NCI-H345 (cell line): ENCODE measurements at places on chromosomes 11 and 22.

DNA sequence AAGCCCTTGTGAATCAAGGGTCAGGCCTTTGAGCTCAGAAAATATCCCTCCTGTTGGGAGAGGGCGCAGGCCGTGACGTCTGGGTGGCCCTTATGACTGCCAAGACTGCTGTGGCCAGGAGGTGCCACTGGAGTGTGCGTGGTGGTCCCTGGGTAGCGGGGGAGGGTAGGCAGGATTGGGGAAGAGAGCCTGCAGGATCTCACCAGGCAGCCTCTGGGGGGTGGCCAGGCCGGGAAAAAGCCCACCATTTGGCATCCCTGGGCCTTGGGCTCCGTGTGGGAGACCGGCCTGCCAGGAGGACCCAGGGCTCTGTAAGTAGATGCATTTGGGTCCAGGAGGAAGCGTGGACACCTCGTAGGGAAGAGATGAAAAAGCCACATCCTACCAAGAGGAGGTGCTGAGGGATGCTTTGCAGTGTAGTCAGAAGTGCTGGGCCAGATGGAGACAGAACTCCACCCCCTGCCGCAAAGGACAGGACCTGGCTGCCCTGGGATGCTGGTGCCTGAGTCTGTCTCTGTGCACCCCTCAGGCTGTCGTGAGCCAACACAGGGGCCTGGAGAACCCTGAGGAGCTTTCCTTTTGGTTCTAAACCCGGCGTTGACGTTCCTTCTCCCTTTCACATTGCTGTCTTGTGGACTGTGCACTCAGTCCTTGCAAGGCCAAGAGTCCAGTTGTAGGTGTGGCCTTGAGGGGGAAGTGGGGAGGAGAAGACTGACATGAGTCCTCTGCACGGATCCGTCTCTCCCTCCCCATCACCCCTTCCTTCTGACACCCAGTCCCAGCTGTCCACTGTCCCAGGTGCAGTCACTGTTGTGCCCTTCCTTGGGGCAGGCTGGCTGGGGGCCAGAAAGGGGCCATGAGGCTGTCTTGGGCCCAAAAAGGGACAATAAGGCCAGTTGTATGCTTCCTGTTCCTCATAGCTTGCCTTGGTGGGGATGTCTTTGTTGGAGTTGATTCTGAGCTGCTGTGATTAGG is 12.7 kb upstream of the MIEF1 start:
- DNase-seq = no peak

DNA sequence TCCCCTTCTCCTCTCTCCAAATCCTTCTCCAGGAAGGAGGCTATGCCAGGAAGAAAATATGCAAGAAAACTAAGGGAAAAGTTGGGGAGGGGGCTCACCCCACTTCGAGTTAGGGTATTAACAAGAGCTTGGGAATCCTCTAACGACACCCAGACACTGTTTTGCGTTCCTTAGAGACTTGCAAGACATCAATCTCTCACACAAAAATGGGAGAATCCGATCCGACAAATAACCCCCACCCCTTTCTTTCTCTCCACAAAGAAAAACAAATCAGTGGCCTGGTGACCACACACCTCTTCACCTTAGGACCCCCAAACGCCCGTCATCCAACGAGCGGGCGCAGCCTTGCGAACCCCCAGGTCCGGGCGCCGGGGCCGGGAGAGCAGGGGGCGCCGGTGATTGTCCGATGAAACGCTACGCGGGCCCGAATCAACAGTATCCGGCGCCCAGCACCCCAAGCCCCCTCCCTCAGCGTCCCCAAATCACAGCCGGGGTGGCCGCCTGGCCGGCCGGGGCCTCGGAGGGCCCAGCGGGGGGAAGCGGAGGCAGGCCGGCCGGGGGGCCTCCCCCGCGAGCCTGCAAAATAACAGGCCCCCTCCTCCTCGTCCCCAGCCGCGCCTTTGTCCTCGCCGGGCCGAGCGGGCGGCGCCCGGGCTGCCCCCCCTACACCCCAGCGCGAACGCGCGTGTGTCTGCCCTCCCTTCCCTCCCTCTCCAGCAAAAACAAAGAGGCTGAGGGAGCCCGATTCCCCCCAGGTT is 690 bp downstream of the CSNK1E start:
- peak; percentile 28 for DNase-seq

GRCh38 chr11:121766991-121767390 is 314.2 kb upstream of the SORL1-AS1 start:
- DNase-seq = no peak

DNA sequence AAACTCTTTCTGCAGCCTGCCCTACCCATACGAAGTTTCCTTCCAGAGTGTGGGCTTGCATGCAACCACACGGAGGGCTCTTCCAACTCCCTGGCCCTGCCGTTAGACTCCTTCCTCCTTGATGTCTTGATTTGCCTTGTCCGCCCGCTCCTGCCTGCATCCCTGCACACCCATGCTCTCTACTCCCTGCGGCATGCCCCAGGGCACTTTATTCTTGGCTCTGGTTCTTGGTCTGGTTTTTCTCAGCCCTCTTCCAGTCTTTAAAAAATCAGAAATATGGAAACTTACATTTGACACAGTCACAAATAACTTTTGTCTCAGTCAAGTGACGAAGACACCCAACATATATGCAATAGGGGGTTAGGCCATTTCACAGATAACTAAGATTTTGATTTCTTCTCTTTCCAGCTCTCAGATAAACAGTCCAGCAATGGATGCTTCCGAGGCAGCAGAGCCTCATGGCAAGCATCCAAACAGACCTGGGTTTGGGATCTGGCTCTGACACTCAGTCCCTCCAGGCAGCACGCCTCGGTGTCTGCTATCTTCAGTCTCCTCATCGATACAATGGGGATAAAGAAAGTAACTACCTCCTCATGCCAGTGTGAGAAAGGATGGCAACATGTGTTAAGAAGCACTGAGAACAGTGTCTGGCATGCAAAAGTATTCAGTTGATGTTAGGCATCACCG is 15.7 kb upstream of the OPCML start:
- DNase-seq = no peak

DNA sequence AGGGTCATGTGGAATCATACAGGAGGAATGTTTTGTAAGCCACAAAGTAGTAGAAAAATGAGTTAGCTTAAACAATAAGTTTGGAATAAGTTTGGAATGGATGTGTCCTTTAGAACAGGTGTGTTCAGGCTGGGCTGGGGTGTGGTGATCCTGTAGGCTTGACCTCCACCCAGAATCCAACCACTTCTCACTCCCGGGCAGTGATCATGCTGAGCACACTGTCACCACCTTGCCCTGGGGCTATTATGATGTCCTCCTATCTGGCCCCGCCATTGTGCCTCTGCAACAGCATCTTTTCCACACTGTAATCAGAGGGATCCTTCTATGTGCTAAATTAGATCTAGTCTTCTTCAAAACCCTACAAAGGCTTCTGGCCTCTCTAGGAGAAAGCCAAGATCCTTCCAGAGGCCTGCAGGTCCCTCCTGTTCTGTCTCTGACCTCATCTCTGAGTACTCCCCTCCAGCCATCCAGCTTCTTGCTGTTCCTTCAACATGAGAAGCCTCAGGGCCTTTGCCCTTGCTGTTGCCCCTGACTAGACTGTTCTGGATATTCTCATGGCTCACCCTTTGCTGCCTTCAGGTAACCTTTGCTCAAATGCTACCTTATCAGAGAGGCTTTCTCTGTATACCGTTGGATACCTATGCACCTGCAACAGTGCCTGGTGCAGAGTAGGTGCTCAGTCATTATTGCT is 18.8 kb upstream of the ACCSL start:
- no peak for DNase-seq

DNA sequence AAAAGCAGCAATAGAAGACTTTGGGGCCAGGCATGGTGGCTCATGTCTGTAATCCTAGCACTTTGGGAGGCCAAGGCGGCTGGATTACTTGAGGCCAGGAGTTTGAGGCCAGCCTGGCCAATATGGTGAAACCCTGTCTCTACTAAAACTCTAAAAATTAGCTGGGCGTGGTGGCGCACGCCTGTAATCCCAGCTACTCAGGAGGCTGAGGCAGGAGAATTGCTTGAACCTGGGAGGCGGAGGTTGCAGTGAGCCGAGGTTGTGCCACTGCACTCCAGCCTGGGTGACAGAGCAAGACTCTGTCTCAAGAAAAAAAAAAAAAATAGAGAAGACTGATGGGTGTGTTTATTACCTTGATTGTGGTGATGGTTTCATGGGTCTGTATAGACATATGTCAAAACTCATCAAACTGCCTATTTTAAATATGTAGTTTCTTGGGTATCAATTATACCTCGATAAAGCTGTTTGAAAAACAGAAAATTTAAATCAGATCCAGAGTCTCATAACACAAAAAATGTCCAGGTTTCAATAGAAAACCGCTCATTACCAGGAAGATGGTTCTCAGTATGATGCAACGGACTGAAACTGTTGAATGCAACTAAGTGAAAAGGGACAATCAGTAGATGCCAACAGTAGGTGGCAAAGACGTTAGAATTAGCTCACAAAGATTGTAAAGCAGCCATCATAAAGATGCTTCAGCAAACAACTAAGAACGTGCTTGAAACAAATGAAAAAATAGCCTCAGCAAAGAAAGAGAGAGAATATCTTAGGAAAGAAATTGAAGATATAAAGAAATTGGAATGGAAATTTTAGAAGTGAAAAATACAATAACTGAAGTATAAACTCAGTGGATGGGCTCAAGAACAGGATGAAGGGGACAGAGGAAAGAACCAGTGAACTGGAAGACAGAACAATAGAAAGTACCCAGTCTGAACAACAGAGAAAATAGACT is 33.1 kb upstream of the SEPTIN5 start:
- DNase-seq = no peak

- DNase-seq = no peak
These were observed 39.9 kb downstream of the CLPB start for GRCh38 chr11:72394416-72394815.

DNA sequence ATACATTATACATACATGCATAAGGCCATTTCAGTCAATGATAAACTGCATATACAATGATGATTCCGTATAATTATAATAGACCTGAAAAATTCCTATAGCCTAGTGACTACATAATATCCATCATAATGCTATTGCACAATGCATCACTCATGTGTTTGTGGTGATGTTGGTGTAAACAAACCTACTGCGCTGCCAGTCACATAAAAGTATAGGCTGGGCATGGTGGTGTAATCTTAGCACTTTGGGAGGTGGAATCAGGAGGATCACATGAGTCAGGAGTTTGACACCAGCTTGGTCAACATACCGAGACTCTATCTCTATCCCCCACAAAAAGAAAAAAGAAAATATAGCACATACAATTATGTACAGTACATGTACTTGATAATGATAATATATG is 163.7 kb upstream of the DDI1 start:
- DNase-seq = no peak

DNA sequence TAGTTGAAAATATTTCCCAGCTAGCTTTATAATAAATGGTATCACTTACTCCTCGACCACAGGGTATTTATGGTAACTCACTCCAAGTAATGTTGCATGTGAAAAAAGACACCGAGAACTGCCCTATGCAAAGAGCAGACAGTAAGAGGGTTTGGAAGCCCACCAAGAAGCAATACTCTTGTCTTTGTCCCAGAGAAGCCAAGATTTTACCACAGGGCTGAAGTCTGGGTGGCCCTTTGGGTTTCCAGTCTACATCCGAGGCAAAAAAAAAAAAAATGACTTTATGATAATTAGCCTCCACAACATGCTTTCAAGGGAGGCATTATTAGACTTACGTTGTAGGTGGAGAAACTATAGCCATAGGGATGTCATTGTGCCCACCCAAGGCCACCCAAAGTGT is 83.6 kb downstream of the CCDC34 start:
- DNase-seq = no peak

DNA sequence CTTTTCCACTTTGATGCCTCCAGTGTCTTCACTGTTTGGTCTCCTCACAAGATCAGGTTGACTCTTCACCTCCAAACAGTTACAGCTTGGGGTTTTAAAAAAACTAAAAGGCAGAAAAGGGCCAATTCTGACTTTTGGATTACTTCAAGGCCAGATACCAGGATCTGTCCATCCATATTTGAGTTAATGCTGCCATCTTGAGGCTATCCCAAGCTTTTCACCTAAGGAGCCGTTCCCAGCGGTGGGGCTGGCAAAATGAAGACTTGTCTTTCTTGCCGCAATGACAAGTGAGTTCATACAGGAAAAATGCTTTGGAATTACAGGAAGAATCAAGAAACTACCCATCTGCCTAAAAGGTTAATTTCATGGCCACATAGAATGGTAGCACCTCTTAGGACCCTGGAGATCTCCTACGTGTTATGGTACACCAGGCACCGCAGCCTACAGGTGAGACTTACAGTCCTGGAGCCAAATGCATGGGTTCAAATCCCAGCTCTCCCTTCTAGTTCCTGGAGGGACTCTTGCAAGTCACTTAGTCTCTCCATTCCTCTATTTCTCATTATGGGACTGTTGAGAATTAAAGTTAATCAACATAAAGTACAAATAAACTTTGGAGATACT is 6.0 kb upstream of the OR5B21 start:
- peak; percentile 30 for DNase-seq

DNA sequence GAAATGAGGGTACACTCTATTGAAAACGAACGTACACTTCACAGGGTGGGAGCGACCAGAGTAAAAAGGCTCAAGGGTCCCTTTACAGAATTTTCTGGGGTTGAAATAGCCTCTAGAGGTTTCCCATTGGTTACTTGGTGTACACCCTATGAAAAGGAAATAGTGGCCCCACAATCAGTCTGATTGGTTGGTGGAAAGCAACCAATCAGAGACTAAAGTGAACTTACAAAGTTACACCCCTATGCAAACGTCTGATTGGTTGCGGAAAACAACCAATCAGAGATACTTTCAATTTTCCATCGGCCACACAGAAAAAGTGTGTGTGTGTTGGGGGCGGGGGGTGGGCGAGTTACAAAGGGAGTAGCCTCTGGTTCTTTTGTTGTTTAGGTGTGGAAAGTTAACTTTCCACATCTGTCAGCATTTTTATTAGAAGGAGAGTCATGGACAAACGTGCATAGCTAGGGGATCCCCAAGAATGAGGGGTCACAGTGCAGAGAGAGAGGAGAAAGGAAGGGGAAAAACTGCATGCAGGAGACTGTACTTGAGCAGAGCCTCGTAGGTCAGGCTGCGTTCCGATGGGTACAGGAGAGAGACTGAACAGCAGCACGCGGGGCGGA is 1152.1 kb downstream of the TBC1D22A start:
- DNase-seq = no peak

DNA sequence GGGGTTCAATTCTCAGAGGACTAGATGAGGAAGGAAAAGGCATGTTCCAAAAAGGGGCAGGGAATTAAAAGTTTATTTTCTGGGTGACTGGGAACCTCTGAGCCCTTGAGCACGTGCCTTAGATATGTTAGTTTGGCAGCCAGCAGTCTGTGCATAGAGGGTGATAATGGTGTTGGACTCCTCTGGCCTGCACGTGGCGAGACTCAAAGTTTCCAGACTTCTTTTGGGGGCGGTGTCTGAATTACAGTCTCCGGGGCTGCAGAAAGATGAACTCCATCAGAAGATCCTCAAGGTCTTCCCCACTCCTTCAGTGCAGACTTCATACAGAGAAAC is 861 bp upstream of the ZNRF3 start:
- no peak for DNase-seq
